Right ventricle myocardium superior (tissue), 1 donor: ENCODE measurements at places on chromosomes 11 and 22.
A peak's percentile ranks its signal among the peaks of the same experiment; 100 is the strongest.

DNA sequence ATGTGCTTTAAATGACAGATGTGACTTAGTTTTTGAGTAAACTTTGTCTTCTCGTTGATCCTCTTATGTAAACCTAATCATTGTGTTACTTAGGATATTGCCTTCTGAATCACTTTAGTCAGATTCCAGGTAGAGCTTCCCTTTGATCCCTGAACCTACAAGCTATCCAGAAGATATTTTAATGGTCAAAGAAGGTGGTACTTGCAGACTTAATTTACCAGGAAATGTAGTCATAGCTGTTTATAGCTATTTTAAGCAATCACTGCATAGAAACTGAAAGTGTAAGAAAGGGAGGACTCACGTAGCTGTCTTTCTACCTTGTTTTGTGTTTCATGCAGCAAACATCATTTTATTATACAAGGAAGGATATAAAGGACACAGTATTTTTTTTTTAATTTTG, 189.5 kb downstream of the DDX10 start:
- no peak for DNase-seq

GRCh38 chr11:62747475-62748160, 6.3 kb downstream of the ZBTB3 start:
- DNase-seq = no peak

DNA sequence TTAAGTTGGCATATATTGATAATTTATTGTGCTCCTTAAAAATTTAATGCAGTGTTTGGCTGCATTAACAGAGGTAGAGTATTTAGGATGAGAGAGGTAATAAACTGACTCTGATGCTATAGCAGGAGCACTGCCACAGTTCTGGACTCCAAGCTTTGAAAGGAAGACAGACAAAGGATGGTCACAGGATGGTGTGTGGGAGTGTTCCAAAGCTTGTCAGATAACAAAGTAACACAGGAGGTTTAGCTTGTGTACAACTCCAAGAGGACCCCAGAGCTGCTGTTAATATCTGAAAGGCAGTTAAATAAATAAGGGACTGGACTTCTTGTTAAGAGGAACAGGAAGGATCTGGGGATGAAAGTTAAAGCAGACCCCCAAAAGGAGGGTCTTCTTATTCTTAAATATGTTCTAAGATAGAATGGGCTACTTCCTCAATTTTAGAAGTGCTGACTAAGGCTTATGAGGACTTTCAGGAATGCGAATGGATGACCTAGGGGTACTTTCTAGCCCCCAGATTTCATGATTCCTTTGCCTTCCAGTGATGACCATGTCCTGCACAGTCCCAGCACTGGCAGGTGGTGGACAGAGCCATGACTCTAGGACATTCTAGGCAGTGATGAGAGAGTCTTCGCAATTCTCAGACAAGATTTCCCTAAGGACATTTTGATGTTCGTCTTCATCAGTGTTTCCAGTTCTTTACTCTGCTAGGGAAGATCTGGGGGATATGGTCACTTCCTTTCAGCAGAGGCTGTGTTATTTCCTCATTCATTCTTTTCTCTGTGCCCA, 149.1 kb upstream of the RASSF10 start:
- DNase-seq = no peak

DNA sequence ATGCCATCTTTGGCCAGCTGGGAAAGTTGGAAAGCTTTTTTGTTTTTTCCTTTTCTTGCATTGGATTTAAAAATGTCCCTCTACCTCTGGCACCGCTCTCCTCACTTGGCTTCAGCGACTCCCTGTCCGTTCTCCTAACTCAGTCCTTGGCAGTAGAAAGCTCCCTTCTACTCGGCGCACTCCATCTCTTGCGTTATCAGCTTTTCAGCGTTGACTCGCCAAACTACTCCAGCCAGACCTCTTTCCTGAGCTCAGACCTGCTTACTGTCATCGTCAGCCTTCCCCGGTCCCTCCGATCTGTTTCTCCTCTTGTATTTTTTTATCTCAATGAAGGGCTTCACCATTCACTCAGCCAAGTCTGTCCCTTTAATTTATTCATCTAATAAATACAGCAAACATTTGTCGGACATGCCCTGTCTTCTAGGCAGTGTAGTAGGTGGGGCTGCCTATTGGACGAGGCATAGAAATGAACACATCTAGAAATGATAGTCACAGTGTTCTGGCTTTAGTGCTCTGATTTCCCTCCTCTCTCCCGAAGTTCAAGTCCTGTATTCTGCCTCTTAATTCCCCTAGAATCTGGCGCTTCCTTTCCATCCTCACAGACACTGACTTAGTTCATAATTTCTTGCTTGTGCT, 839 bp downstream of the CEP164 start:
- peak; percentile 54 for DNase-seq

GRCh38 chr11:70783356-70783755, 385.0 kb downstream of the CTTN start:
- no peak for DNase-seq

- no peak for DNase-seq
Observed at GRCh38 chr11:71176812-71177211, 75.6 kb downstream of the SHANK2 start.

- no peak for DNase-seq
Observed at GRCh38 chr11:65569164-65569972, 909 bp upstream of the ZNRD2 start.

- DNase-seq = peak; percentile 77
Observed at GRCh38 chr22:32764330-32765131, 37.0 kb upstream of the TIMP3 start.

- no peak for DNase-seq
Observed at GRCh38 chr11:22671751-22672150, 5.3 kb downstream of the GAS2 start.

GRCh38 chr22:25077964-25078363, 121.7 kb upstream of the CRYBB3 start:
- no peak for DNase-seq

- no peak for DNase-seq
Observed at GRCh38 chr11:85539029-85539689, 88.0 kb downstream of the DLG2 start.

GRCh38 chr11:13339195-13340153, 61.9 kb downstream of the BMAL1 start:
- DNase-seq = no peak

- no peak for DNase-seq
Observed at GRCh38 chr11:31646216-31646615, 136.6 kb downstream of the ELP4 start.

DNA sequence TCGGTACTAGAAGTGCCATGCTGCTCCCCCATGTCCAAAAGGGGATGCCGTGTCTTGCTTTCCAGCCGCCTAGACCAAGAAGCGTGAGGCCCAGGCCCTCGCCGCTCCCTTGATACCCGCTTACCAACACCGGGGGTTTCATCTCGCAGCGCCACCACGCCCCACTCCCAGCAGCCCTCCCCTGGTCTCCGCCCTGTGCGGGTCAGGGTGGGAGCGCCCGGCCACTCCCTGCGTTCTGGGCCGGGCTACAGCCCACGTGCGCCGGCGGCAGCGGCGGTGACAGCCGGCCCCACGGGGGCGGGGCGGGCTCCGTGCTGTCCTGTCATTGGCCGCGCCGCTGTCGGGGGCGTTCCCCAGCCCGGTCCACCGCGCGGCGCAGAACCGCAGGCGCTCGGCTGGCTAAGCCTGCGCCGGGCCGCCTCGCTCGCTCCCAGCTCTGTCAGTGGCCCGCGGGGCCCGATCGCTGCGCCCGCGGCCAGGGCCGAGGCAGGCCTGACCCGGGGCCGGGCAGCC, at the start of gene MICAL2:
TSS of gene MICAL2 (plus strand) at position 390 of the 513 bp plus-strand sequence. CDS start 51,566 bp downstream, outside the sequence.
- DNase-seq = peak; percentile 94

DNA sequence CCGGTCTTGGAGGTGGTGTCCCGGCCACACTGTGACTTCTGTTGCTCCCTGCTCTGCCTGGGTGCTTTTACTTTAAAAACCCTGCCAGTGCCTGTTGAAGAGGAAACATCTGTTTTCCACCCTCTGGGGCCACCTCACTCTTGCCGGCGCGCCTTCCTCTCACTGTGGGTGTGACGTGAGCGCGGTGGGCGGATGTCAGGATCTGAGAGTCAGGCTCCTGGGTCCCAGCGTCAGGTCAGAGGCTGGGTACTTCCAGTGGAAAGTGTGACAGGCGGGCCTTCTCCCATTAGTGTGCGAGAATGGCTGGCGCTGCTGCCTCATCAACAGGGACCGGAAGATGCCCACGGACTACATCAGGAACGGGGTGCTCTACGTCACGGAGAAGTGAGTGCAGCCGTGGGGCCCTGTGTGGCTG, 54.2 kb downstream of the GRAMD4 start:
- peak; percentile 83 for DNase-seq

DNA sequence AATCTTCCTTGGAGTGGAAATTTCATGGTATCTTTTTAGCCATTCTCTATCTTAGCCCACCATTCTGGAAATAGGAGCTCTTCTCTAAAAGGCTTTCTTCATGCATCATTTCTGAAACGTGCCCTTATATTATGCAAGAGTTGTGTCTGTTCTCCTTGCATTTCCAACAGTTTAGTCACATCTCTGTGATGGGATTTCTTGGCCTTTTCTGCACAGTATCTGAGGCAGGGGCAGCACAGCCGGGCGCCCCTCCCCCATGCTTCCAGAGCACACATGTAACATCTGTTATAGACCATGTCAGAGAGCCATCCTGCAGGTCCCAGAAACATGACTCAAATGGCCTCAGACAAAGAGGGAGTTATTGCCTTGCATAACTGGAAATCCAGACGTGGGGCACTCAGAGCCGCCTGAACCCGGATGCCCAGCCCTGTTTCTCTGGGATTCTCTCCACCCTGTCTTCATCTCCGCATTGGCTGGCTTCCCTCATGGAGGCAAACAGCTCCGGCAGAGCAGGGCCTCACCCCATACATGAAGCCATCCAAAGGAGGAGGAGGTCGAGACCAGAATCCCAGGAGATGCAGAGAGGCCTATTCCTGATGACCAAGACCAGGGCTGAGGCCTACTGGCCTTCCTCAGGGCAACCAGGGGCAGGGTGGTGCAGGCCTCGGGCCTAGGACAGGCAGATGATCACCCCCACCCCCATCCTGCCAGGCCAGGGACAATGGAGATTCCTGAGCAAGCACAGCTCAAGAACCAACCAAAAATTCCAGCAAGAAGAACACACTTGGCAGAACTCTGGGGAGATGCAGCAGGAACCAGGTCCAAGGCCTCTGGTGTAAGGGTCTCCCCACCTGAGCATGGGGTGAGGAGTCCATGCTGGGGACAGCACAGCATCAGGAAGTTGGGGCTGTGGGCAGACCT, 61.3 kb downstream of the IGLL5 start:
- DNase-seq = no peak

DNA sequence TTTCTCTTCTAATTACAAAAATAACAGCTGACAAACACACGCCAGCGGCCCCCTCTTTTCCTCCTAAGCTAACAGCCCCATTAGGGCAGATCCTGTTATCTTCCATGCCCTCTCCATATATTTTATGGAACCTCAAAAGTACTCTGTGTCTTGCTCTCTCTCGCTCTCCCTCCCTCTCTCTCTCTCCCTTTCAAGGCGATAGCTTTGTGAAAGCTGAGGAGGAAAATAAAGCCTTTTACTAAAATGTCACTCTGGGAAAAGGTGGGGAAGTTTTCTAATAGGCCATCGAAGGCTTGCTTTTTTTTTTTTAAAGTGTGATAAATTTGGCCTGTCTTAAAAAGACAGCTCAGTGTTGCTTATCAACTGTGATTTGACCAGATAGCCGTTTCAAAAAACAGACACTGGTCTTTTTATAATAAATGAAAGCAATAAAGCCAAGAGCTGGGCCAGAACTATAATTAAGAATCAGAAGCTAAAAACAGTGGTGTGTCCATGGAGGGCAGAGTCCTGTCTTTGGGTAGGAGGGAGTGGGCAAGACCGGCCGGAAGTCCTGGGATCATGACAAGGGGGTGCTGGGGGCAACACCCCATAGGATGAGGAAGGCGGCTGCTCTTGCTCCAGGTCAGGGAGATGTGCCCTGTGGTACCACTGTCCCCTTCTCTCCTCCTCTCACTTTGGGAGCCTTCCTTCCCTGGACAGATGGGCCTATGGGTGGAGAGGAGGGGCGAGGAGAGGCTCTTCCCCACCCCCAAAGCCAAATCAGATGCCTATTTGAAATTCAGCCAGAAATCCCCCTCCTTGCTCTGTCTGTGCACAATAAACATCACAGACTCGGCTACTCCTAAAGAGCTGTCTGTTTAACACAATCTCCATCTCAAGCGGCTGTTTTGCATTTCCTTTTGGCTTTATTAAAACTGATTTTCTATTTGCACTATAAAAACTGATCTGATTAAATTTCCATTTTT, 267.2 kb downstream of the BUD13 start:
- no peak for DNase-seq

- no peak for DNase-seq
Observed at GRCh38 chr22:31983911-31984656, 39.7 kb downstream of the YWHAH start.

- DNase-seq = peak; percentile 33
Observed at GRCh38 chr11:69375316-69376154, 81.6 kb downstream of the MYEOV start.

- DNase-seq = no peak
Observed at GRCh38 chr22:29074276-29074772, 1.5 kb downstream of the KREMEN1 start.

DNA sequence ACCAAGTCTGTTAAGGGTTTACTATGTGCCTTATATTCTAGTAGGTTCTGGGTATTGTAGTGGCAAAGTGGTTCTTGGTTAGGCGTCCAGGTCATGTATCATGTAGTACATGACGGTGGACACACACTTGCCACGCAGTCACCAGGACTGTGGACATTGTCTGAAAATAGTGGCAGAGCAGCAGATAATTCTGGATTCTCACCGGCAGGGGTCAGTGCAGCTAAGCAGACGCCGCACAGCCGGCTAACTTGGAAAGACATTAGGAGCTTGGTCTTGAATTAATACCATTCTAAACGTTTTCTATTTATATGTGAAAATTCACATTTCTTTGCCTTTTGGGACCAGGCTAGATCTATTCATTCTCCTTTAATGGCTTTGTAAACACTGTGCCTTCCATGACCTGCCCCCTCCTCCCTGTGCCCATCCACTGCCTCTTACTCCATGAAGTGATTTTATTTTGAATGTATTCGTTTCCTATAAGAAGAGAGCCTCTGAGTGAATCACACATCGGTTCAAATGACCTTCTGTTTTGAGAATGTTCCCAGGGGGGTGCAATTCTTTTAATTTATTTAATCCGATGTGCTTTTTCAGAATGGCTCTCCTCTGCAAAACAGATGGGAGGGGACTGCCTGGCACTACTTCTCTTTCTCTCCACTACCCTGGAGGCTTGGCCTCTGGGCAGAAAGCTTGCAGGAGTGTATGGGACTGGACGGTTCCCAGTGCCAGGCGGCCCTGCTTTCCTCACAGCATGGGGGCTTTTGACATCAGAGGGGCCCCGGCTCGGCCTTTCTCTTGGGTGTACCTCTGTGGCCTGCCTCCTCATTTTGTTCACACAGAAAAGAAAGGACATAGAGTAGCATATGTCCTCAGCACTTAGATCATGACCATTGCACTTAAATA, 378.0 kb downstream of the NTM start:
- peak; percentile 67 for DNase-seq

- DNase-seq = no peak
Observed at GRCh38 chr11:95135155-95135554, 45.5 kb downstream of the ENDOD1 start.

DNA sequence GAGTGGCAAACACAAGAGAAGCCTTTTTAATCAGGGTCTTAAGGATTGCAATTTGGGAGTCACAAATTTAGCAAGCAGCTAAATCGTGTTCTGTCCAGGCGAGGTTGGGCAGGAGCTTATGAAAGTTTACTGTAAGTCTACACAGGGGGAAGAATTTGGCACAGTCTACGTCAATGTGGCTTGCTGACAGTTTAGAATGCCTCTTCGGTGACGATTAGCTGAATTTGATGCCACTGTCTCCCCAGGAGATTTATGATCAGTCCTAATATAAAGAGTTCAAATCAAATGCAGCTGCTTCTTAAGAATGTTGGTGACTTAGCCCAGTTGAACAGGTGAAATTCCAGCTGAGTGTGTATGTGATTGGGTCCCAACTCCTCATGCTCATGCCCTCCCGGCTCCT, 114.1 kb upstream of the CLPB start:
- DNase-seq = no peak
